CD4-positive, alpha-beta T cell treated with Interleukin-4 for 4 hours (primary cell): ENCODE measurements at places on chromosomes 1 and 21.

DNA sequence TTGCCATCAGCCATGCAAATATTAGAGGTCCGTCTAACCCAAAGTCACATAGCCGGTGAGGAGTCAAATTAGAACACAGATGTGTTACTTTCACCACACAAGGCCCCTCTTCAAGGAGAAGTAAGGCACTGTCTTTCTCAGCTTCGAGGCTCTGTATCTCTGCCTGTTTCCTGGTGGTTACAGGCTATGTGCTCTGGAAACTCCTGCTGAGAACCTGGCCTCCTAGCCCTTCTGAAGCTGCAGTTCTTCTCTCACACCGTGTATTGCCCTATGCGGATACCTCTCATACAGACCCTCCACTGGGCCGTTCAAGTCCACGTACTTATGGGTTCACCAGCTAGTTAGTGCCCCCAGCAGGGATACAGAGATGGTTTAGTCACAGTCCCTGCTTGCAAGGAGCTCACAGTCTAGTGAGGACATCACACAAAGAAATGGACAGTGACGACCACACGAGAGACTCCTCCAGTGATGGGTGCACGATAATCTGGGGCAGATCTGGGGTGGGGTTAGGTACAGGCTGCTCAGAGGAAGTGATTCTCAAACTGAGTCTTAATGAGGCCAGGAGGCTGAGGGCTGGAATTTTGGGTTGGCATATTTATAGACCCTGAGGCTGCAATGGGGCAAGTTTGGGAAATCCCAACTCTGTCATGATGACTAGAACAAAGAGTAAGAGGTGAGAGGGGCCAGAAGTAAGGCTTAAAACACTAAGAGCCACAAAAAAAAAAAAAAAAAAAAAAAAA is 22.8 kb upstream of the ELOA start:
- peak; percentile 34 for DNase-seq

DNA sequence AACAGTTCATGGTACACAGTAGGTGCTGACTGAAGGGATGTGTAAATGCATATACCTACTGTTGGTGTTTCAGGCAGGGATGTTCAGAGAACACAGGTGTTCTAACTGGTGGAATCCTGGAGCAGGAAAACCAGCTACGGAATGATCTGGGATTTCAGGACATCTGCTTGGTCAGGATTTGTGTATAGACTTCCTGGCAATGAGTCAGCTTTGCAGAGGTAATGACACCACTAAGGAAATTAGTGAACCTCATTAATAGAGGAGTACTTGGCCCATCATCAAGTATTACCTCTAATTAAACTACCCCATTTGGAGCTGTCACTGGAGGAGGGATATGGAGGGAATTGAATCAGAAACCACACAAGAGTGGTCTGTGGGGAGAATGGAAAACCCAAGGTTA is 7.3 kb downstream of the MRPL37 start:
- DNase-seq: no peak

DNA sequence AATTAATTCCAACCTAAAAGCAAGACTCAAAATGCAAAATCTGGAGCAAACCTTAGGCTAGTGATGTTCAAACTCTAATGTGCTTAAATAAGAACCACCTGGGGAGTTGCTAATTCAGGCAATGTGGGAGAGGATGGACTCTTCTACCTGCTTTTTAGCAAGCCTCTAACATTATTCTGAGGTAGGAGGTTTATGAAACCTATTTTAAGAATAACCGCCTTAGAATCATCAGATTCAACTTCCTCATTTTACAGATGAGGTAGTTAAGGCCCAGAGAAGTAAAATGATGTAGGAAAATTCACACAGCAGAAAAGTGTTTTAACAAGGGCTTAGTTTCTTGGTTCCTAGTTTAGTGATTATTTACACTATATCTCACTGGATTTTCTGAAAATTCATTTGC is 8.6 kb upstream of the NTNG1 start:
- no peak for DNase-seq

GRCh38 chr1:212488436-212489283 is 55.9 kb downstream of the NENF start:
- DNase-seq: no peak

GRCh38 chr1:113674591-113674990 is 84.7 kb downstream of the PHTF1 start:
- no peak for DNase-seq

GRCh38 chr21:33018707-33019465 is 6.8 kb upstream of the OLIG2 start:
- DNase-seq: no peak

GRCh38 chr1:22676916-22677583 is 24.0 kb downstream of the C1QB start:
- DNase-seq: no peak

DNA sequence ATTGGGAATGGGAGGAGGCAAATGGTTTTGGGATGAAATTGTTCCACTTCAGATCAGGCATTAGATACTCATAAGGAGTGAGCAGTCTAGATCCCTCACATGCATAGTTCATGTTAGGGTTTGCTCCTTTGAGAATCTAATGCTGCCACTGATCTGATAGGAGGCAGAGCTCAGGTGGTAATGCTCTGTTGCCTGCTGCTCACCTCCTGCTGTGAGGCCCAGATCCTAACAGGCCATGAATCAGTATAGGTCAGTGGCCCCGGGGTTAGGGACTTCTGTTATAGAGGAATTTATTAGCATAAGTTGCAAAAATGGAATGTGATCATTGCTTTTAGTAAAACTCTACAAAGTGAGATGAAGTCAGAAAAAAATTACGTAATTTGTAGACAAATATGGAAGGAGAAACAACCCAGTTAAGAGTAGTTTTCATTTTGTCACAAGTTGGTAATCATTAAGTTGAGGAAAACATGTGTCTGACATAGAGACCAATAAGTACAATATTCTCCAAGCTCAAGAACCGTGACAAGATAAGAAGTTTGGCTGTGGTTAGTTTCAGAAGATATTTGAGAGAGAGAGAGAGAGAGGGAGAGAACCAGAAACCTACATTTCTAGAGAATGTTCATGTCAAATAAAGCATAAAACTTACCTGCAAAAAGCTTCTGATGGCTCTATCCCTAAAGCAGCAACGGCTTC is 689.7 kb upstream of the PRMT6 start:
- DNase-seq: no peak

DNA sequence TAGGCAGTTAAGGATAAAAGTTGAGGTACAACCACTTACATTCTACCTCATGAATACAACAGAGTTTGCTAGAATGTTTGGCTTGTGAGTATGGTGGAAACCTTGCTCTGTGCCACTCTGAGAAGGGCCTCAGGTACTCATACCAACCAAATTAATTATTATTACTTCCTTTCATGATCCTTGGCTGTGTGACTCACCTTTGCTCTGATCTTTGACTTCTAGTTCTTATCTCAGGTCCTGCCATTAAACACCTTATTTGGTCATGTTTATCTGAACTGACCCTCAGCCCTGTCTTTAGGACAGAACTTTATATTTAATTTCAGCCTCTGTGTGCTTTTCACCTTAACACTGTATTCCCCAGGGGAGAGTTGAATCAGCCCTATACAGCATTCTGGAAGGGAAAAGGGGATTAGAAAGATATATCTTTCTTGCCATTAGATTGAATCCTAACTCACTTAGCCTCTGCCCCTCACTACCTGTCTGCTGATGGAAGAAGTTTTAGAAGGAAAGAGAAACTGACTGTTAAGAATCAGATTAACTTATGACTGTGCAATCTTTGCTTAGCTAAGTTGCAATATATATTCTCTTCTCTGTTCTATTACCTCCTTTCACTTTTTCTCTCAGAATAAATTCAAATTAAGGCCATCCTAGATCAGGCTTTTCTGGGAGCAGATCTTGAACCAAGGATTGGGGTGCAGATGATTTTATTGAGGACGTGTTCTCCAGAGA is 260.4 kb upstream of the DPYD start:
- no peak for DNase-seq

DNA sequence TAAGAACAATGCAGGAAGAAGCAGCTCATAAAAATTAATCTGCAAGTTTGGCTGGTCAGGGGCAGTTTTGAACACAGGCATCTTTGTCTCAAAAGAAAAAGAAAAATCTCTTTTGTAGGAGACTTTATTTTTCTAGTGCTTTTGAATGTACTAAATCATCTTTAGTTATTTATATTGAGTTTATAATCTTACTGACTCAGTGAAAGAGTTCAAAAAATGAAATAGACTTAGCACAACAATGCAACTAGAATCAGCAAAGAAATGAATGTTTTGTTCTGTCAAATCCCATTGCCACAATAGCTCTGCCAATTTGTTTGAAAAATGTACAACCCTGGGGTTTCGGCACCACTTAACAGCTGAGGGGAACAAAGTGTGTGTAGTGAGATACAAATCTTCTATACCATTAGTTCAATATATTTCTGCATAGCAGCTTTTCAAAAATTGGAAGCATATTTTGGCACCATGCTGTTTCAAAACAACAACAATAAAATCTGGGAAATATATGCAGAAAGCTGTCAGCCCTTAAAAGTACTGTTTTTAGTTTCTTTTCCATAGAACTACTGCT is 1969.1 kb downstream of the MRPL39 start:
- DNase-seq: no peak

DNA sequence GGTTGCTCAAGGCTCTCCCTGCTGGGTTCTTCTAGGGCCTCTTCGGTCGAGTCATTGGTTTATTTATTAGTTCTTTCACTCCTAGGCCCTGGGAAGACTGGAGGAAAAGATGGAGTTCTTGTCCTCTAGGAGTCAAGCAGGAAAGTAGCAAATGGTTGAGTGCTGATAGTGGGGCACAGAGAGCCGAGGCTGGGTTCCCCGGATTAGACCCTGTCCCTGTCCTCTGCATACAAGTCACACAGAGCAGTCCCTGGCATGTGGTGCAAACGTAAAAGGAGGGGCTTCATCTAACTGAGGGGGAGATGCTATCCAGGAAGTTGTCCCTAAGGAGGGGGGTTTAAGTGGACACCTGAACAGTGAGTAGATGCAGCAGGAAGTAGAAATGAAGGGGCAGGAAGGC is 19.2 kb upstream of the KCNE2 start:
- no peak for DNase-seq

DNA sequence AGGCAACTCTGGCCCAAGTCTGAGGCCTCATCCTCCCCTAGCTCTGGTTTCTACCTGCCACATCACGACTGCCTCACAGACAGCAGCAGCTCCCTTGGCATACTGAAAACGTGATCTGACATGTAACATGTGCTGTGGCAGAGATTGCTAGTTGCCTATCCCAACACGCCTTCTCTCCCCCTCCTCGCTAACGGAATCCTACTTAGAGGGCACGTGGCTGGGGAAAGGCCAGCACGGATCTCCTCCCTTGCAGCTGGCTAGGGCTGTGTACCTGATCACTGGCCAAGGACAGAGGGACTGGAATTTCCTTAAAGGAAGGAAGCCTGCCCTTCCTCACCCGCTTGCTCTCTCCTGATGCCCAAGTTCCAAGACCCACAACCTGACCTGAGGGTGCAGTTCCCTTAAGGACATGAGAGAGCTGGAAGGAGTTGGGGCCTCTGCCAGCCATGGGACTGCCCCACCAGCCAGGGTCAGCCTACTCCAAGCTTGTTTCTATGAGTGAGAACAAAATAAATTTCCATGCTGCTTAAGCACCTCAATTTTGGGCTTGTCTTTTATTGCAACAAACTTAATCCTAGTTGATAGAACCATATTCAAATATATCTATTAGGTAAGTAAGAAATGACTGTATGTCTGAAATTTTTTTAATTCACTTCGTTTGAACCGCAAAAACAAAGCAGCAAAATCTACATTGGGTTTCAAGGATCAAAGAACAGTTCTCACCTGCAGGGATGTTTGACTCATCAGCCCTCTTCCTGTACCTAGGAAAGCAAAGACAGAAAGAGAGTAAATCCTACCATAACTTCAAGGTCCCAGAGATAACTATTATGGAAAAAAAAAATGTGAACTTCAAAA is 7.2 kb downstream of the SETD4 start:
- DNase-seq: peak; percentile 25

DNA sequence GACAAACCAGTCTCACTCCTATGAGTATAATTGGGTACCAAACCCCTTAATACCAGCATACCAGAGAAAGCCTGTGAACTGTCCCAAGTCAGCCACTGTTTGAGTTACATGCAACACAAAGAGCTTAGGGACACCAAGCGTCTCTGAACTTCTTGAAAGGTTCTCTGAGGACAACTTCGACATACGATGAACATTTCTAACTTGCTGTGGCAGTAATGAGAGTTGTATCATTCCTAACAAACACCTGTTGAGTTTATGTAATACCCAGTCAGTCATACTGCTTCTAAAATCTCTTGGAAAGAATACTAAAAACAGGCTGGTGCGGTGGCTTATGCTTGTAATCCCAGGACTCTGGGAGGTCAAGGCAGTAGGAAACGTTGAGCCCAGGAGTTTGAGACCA is 18.4 kb downstream of the CCT8 start:
- DNase-seq: no peak

DNA sequence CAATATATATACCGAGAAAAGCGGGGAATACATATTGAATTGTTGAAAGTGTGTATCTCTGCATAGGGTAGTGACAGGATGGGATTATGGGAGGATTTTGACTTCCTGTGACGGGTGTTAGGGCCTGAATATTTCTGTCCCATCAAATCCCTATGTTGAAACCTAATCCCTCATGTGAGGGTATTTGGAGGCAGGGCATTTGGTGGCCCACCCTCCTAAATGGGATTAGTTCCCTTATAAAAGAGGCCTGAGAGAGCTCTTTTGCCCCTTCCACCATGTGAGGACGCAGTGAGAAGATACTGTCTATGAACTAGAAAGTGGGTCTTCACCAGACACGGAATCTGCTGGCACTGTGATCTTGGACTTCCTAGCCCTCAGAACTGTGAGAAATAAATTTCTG is 137.3 kb downstream of the ZSCAN20 start:
- no peak for DNase-seq

- no peak for DNase-seq
Measured at GRCh38 chr1:115432061-115432460, 94.0 kb upstream of the NGF start.

DNA sequence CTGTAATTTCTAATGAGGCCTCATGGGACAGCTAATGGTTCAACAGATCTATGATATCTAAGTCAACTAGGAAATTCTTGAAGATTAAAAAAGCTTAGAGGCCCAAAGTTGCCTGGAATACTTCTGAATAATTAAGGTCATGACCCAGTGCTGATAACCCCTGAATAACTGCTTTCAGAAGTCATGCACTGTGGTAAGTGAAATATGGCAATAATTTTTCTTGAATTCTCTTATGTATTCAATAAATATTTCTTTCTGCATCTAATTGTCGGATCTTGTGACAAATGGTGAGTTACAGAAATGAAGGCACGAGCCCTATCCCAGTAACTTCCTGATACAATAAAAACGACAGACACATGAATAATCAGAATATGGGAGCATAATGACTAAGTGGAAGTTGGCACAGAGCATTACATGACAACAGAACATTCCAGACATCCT is 219.3 kb upstream of the GREM2 start:
- no peak for DNase-seq

DNA sequence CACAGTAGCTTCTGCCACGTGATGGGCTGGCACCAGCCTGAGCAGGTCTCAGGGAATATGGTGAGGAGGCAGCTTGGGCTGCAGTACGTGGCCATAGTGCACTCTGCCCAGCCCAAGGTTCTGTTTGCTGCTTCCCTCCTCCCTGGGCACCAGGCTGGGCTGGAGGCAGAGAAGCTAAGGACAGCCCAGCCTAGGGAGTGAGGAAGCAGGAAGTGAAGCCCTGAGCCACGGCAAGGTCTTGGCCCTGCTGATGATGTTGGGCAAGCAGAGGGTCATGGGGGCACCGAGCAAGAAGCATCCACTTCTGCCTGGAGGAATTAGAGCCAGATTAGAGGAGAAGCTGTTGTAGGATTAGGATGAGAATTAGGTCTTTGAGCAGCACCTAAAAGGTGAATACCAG is 326.7 kb upstream of the VAMP3 start:
- DNase-seq: no peak

GRCh38 chr1:31437433-31438037 is 24.5 kb downstream of the SERINC2 start:
- DNase-seq: no peak

- no peak for DNase-seq
Measured at GRCh38 chr21:37531431-37531932, 164.9 kb downstream of the DYRK1A start.
